Transverse colon (tissue), 4 donors: ENCODE measurements at places on chromosomes 5 and 9. TPM values are rescaled to one million over a fixed set of nuclear protein-coding genes. Genes with fewer than 3 reads are reported as not detected.

- DNase-seq, result no peak
Measured at GRCh38 chr5:3197304-3198073, 398.1 kb upstream of the IRX1 start.

DNA sequence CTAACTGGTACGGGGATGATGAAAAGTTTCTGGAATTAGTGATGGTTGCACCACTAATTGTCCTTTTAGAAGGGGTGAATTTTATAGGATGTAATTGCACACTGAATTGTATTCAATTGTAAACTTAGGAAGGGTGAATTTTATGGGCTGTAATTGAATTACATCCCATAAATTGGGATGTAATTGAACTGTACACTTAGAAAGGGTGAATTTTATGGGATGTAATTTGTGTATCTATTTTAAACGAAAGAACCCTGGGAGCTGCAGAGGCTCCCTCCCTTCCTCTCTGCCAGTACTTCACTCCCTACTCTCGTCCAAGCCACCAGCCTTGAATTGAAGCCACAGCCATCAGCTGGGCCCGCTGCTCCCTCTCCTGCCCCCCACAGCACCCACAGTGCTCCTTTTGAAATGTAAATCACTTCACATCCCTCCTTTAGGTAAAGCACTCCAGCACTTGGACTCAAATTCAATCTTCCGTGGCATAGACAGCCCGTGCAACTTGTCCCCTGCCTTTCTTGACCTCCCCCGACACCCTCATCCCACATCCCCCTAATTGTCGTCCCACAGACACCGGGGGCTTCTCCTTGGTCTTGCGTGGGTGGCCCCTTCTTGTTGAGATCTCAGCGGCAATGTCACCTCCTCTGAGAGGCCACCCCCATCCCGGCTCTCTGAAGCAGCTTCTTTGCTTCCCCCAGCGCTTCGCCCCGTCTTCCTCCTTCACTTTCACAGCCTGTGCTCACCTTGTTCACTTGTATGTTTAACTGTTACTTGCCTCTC, 84.2 kb upstream of the HRH2 start:
- DNase-seq, result no peak

DNA sequence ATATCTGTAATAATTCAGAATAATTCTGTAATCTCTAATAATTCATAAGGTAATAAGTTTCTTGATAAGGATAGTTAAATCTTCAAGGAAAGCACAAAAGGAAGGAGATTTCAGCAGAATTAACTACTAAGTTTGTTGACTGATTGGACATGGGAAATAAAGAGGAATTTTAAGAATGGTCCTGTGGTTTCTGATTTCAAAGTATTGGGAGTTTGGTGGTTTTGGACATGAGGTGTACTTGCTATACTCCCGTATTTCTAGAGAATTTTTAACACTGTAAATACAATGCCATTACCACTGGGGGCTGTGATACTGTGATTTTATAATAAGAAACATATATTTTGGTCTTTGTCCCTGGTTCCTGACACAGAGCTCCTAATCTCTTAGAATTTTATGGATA, 123.9 kb downstream of the UNC13B start:
- DNase-seq, result no peak

TMEM8B gene
- total RNA-seq, result 9.2 TPM

SLC6A18 gene
- total RNA-seq, result not detected

DNA sequence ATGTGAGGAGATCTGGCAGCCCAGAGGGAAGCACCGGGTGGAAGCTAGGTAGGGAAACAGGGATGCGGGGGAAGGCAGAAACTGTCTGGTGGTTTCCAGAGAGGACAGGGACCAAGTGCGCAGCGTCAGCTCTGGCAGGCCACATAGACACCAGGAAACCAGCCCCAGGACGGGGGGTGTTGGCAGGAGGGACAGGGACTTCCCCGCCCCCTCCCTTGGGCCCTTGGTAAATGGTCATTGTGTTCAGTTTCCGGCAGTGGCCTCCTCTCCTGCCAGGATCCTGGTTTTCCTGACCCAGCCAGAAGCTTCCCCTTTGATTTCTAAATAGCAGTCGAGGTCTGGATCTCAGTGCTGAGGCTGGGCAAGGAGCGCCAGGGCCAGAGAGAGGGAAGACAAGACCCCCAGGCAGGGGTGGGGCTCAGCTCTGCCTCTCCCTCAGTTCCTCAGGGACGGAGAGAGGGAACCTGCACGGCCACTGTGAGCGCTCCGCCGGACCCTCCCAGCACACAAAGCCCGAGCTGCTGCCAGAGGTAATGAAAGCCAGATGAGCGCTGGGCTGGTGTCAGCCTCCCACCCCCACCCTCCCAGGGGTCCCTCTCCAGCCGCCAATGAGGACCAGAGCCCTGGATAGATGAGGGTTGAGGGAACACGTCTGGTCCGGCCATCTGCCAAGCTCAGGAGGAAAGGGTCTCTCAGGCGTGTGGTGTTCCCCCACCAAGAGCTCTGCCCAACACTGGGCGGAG, 1.8 kb downstream of the RALGDS start:
- DNase-seq, result no peak

FST gene
- 5.2 TPM for total RNA-seq

DNA sequence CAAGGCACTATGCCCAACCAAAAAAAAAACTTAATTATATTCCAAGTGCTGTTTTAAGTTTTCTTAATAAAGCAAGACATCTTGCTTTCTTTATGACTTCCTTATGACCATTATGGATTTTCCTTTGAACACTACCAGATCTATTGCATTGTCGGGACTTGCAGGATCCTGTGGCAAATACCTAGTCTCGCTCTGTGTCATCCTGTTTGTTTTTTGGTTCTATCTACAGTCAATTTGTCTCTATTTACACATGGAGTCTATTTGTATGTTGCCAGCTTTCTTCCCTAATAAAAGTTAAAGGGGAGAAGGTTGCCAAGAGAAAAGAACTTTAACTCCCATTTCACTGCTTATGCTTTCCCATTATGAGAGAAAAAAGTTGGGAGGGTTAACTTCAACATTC, 4.9 kb downstream of the HINT1 start:
- no peak for DNase-seq

DNA sequence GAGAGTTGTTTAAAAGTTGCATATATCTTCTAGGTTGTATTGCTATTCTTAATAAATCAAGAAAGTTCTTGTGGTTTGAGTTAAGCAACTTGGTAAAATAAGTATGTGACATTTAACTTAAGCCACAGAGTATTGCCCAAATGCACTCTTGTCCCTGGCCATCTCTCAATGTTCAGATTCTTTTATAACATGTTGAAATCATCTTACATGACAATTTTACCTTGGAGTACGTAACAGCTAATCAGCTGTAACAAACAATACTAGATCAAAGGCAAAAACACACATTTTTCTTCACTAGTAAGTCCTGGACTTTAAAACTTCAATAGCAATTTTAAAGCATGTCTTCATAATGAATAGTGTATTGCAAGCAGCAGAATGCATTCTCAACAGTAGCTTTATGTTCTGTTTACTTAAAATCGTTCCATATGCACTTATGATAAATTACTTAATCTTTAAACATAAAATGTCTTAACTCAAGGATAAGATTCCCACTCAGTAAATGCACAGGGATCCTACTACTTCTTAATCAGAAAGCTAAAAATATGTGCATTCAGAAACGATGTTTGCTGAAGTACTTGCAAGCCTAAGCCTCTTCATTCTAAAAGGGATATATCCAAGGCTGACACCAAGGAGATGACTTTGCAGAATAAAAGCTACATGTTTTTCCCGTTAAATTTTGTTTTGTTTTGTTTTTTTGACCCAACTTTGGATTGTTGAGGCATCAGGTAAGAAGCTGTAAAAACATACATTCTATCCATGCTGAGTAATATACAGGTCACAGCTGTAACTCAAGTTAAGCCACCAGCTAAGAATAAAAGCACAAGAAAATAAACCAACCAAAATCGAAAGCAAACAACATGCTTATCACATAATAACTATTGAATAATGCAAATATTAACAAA, 86.1 kb upstream of the NFIB start:
- DNase-seq, result no peak

CYSRT1 gene
- total RNA-seq, result not detected

DNA sequence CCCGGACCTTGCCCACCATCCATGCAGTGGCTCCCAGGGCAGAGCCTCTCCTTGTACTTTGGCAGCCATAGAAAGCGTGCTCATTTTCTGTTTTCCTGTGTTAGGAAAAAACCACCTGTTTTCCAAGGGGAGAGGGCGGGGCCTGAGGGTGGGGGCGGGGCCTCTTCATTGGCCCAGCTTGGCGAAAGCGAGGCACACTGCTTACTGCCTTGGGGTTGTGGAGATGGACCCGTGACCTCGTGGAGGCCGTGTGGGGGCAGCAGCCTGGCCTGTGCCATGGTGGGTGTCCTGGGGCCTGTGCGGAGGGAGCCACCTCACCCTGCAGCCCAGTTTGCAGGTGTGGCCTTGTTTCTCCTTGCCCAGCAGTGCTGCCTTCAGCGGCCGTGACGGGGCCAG, 4.4 kb upstream of the TOR4A start:
- no peak for DNase-seq

DNA sequence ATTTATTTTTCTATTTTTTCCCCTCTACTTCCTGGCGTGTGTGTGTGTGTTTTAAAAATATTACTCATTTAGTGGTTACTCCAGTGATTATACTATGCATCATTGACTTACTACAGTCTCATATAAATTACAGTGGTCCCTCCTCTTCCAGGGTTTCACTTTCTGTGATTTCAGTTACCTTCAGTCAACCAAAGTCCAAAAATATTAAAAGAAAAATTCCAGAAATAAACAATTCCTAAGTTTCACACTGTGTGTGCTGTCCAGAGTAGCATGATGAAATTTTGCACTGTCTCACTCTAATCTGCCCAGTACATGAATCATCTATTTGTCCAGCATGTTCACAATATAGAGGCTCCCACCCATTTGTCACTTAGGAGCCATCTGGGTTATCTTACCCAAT, 47.4 kb upstream of the CCDC112 start:
- no peak for DNase-seq

DNA sequence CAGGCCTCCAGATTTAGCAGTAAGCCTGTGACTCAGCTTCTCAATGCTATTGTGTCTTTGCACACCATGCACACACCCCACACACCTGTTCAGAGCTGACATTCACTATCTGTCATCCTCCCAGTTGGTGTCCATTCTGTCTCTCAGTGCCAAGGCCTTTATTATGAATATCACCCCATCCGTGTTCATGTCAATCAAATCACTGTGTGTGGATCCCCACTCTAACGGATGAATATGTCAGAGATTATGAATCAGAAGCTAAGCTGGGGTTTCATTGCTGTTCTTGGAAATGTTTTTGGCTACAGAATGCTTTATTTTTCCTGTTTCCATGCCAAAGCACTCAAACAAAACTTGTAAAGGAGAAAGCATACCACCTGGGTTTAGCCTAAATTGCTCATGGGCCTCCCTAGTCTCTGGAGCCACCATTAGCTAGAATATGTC, 9.4 kb upstream of the MAMDC2 start:
- no peak for DNase-seq

DNA sequence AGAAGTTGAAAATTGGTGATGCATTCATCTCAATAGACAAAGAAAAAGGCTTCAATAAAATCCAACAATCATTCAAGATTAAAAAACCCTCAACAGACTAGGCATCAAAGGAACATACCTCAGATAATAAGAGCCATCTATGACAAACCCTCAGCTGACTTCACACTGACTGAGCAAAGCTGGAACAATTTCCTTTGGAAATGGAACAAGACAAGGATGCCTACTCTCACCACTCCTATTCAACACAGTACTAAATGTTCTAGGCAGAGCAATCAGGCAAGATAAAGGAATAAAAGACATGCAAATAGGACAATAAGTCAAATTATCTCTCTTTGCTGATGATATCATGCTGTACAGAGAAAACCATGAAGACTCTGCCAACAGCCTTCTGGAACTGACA, 1188.1 kb downstream of the DTWD2 start:
- DNase-seq, result no peak

GRCh38 chr5:167233507-167234220, 1057.8 kb upstream of the WWC1 start:
- no peak for DNase-seq

ACOT12 gene
- total RNA-seq, result not detected

CDH6 gene
- total RNA-seq, result 1.2 TPM

GRCh38 chr9:38108326-38108725, 39.3 kb upstream of the SHB start:
- no peak for DNase-seq

GRCh38 chr5:174550026-174550425, 174.4 kb upstream of the MSX2 start:
- no peak for DNase-seq

SLCO6A1 gene
- total RNA-seq, result not detected

- no peak for DNase-seq
Measured at GRCh38 chr5:132180134-132180745, 47.4 kb downstream of the P4HA2 start.

- DNase-seq, result no peak
Measured at GRCh38 chr9:14306188-14306587, 7.8 kb downstream of the NFIB start.

ANGPTL2 gene
- 12.4 TPM for total RNA-seq

GALNT12 gene
- total RNA-seq, result 118 TPM

DNA sequence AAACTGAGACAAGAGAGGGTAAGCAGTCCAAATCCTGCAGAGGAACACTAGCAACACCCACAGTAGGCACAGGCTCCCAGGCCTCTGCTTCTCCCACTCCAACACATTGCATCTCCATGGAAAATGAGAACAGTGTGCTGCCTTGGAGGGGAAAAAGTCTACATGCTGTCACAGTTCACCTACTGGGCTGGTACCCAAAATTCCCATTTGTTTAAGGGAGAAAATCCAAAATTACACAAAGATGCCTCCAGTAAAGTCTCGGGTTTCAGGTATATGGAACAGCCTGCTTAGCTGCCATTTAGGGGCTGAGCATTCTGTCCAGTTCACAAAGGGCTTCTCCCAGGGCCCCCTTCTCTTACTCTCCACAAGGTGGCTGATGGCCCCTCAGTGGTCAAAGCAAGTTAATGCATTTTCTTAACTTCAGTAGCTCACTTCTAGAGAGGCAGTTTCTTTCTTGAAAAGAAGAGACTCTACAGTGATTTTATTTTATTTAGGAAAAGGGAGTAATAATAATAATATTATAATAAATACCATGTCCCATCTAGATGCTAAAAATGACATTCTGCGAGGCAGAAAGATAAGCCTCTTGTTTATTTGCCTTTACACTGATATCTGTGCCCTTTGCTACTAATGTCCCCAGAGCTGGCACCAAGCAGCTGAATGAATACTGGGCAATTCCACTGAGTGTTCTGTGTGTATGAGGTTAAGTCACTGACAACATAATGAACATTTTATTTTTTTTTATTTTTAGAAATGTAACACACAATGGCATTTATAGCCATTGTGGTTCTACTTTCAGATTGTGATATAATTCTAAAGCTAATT, 89.4 kb downstream of the RGS7BP start:
- DNase-seq, result no peak

CD14 gene
- total RNA-seq, result 48.3 TPM

- no peak for DNase-seq
Measured at GRCh38 chr9:112278152-112278551, 55.3 kb downstream of the PTBP3 start.

ARHGEF39 gene
- total RNA-seq, result 1.6 TPM

DNA sequence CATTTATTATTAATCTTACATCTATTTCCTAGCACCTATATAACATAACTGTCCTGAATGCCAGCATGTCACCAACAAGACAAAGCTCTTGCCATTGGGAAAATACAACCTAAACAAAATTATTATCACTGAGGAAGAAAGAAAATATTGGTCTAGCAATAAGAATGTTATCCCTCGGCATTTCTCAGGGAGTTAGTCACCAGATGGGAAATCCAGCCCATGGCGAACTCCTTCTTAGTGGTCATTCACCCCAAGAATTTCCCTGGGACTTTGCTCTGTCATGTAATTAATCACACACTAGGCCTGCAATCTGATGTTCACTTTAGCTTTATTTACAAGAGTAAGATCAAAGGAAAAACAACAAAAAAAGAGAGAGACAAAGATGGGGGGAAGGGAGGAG, 56.1 kb upstream of the TAS2R1 start:
- DNase-seq, result no peak
